ENCODE measurements at places on chromosomes 16 and 17.

DNA sequence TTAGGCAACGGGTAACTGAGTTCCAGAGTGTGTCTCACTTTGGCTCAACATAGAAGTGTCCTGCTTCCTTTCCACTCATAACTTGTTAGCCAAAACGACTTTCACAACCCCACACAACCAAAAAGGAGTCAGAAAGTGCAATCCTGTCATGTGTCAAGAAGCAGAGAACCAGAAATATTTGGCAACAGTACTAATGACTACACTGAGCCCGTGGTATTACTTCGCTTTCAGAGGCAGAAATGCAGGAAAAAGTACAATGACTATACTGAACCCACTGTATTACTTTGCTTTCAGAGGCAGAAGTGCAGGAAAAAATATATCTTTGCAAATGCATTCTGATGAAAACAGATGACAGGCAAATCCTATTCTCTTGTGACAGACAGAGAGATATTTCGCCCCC, 484.6 kb downstream of the KIF2B start:
- no peak for DNase-seq

- DNase-seq: no peak
Measured at GRCh38 chr17:29102741-29103181, 59.8 kb downstream of the PIPOX start.

DNA sequence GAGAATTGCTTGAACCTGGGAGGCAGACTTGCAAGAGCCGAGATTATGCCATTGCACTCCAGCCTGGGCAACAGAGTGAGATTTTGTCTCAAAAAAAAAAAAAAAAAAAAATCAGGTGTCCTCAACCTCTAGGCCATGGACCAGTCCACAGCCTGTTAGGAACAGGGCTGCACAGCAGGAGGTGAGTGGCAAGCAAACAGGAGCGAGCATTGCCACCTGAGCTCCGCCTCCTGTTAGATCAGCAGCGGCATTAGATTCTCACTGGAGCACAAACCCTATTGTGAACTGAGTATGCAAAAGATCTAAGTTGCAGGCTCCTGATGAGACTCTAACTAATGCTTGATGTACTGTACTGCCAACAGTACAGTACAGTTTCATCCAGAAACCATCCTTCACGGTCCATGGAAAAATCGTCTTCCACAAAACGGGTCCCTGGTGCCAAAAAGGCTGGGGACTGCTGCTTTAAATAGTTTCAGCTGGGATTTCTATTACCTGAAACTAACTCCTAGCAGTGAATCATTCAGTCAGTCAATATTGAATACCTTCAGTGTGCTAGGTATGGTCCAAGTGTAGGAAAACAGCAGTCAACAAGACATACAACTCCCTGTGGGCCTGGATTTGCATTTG, 56.3 kb upstream of the DHX40 start:
- DNase-seq: no peak

- DNase-seq: no peak
Measured at GRCh38 chr16:73015612-73016487, 32.1 kb downstream of the ZFHX3 start.

DNA sequence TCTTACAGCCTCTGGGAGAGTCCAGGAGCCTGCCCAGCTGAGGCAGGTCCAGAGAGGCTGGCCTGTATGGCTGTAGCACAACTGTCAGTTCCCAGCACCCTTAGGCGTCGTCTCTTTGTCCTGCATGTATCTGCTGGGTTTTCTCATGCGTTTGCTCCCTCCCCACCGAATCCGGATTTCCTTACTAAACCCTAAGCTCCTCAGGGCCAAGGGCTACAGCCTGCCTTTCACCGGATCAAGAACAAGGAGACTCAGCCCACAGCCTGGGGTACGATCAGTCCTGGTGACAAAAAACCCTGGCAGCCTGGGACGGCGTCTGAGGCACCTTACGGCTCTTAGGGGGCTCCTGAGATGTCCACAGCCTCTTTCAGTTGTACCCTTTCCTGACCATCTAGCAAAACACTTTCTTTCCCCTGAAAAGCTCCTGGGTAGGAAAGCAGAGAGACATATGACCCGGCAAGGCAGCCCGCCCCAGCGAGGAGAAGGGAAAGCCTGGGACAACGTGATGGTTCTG, 12.2 kb downstream of the HIC1 start:
- DNase-seq: no peak

GRCh38 chr17:33837281-33837680, 417.8 kb upstream of the CCL2 start:
- no peak for DNase-seq

GRCh38 chr16:17518441-17518840, 47.7 kb upstream of the XYLT1 start:
- DNase-seq: no peak

DNA sequence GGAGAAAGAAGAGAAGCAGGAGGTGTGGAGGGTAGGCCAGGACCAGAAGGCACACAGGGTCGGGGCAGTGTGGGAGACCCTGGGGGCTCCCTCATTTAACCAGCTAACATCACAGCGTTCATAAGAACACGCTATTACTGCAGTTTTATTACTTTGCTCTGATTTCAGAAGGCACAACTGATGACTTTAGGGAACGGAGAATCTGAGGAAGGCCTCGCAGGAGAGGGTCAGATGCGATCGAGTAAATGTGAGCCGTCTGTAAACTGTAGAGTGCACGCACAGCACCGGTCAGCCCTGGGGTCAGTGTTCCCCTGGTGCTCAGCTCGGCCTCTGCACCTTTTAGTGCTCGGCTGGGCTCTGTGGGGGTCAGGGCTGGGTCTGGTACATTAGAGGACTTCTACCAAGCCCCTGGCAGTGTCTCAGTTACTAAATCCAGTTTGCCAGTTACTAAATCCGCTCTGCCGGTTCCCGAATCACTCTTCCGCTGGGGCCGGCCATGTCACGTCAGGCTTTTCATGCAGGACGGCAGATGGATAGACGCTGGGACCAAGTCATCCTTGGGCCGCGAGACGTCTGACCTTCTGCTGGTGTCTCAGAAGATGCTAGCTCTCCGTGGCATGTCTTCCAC, 325.9 kb downstream of the SEC14L1 start:
- no peak for DNase-seq

GRCh38 chr16:23852794-23853562, 17.2 kb downstream of the PRKCB start:
- DNase-seq: no peak

DNA sequence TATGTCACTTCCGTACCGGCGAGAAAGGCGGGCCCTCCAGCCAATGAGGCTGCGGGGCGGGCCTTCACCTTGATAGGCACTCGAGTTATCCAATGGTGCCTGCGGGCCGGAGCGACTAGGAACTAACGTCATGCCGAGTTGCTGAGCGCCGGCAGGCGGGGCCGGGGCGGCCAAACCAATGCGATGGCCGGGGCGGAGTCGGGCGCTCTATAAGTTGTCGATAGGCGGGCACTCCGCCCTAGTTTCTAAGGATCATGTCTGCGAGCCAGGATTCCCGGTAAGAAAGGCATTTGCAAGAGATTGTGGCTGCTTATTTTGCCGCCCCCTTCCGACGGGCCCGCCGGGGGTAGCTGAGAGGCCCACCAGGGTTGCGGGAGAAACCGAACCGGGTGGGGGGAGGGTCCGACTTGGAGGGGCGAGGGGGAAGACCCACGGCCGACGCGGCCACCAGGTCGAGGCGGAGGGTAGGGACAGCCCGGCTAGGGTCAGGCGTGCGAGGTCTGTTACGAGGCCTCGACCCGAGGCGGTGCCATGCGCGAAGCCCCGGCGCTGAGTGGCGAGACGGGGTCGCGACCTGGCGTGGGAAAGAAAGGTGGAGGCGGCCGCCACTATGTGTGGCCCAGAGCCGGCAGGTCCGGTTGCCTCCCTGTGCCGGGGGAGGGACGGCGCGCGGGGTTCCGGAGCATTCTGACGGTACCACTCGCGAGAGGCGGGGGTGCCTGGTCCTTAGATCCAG, 6.7 kb upstream of the CD68 start:
- peak; percentile 99 for DNase-seq

DNA sequence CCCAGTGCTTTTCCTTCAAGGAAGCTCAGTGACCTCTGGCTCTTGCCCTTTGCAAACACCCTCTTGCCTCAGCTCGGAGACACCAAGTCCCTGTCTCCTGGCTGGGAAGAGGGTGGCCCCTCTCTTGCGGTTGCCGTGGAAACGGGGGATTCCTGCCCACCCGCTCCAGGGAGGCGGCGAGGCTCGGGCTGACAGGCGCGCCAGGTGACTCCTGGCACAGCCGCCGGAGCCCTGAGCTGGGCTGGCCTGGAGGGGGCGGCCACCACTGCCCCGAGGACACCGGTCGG, 71.4 kb downstream of the ABR start:
- no peak for DNase-seq

DNA sequence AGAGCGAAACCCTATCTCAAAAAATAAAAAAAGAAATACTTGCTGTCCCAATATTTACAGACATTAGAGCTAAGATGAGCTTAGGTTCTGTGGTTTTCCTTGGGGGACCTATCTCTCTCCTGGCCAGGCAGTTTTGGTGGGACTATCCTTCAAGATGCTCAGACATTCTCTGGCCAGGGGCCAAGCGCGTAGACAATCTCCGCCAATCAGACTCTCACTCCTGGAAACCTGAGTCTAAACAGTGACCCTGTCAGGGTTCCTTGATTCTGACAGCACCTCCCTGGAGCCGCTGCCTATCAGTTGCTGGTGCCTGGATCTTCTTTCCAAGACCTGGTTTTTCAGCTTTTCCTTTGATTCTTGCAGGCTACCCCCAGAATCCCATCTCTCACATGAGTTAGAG, 45.6 kb downstream of the EMP2 start:
- DNase-seq: no peak

Data from cerebellar nuclear complex (tissue), 1 donor.